ENCODE measurements at places on chromosomes 5 and 9. TPM values are rescaled to one million over a fixed set of nuclear protein-coding genes. Genes with fewer than 3 reads are reported as not detected.

Gene C7
- not detected for total RNA-seq

Gene GRM6
- total RNA-seq: not detected

Gene TSLP
- total RNA-seq: not detected

Gene WNT8A
- not detected for total RNA-seq

Gene SEMA5A
- not detected for total RNA-seq

Gene MLANA
- not detected for total RNA-seq

Gene NPR3
- total RNA-seq: 15.3 TPM

Gene MVB12B
- total RNA-seq: 7.8 TPM

Gene KCNN2
- 0.07 TPM for total RNA-seq

Gene SPAG8
- total RNA-seq: 0.35 TPM

Gene OBP2B
- not detected for total RNA-seq

Gene TRIM36
- total RNA-seq: 1.8 TPM

Gene PCDHB15
- 0.09 TPM for total RNA-seq

Gene IFNK
- not detected for total RNA-seq

Data from A549 treated with Hydrocortisone at 1 μM for 4 hours (cell line).